ENCODE measurements at places on chromosomes 2 and 18. TPM values are rescaled to one million over a fixed set of nuclear protein-coding genes. Genes with fewer than 3 reads are reported as not detected.

Gene CGREF1
- total RNA-seq = 5.9 TPM

Gene PROKR1
- total RNA-seq = 0.12 TPM

Gene TMEM198
- total RNA-seq = 4.1 TPM

Gene FKBP7
- 13.5 TPM for total RNA-seq

Gene CCDC141
- total RNA-seq = 97.5 TPM

Gene CCDC85A
- 4.9 TPM for total RNA-seq

Gene TMEM169
- 0.27 TPM for total RNA-seq

Gene RASGRP3
- total RNA-seq = 39.9 TPM

Gene LAPTM4A
- 185 TPM for total RNA-seq

Gene TXNDC2
- total RNA-seq = not detected

Gene ZBTB14
- total RNA-seq = 6.9 TPM

Gene SNTG2
- total RNA-seq = 2.9 TPM

Gene NCOA1
- 35.2 TPM for total RNA-seq

Gene TSPYL6
- not detected for total RNA-seq

Gene IGFBP2
- 91.7 TPM for total RNA-seq

Gene CPO
- total RNA-seq = 0.50 TPM

Gene CD8B2
- total RNA-seq = not detected

Gene HOXD10
- total RNA-seq = not detected
